ENCODE measurements at places on chromosomes 6 and 20.

DNA sequence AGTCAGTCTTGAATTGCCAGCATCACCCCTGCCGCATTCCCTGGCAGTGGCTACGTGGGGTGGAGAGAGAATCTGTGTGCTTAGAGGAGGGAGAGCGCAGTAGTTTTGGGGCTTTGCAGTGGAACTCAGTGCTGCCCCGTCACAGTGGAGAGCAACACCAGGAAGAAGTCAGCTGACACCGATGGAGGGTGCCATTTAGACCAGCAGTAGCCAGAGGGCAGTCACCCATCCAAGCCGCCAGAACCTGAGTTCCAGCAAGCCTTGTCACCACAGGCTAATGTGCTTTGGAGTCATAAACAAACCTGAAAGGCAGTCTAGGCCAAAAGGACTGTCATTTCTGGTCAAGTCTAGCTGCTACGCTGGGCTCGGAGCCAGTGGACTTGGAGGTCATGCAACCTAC, 22.0 kb upstream of the PERP start:
- no peak for DNase-seq

- DNase-seq: no peak
Measured at GRCh38 chr20:61436667-61437279, 184.7 kb downstream of the CDH4 start.

- no peak for DNase-seq
Measured at GRCh38 chr6:77092971-77093370, 370.3 kb downstream of the HTR1B start.

GRCh38 chr6:49549691-49550491, 577 bp upstream of the C6orf141 start:
- DNase-seq: no peak

GRCh38 chr6:145147981-145148749, 587.2 kb downstream of the EPM2A start:
- DNase-seq: no peak

DNA sequence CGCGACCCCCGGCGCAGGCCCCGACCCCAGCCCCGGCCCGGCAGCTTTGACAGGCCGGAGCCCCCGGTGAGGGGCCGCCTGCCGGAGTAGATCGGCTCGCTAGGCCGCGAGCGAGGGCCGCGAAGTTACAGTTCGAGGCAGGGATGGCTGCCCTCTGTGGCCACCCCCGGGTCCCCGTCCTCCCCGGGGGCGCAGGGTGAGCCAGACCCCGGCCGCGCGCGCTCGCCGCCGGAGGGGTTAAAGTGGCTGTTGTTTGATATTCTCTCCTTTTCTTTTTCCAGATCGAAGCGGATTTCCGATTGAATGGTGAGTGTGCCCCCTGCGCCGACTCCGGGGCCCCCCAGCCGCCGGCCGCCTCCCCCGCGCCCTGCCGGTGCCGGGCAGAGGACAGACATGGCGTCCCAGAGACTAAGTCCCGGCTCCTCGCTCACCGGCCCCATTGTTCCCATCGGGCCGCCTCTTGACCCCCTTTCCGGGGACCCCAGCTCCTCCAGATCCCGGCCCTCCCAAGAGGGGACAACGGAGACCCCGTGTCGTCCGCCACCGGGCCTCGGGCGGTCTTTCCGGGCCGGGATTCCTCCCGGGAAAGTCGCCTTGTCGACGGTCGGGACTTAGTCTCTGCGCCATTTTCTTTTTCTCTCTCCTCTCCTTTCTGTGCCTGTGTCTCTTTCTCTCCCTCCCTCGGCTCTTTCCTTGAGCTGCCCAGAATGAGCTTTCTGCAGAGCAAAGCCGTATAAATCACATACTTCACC, 704 bp downstream of the TOP1 start:
- peak; percentile 26 for DNase-seq

DNA sequence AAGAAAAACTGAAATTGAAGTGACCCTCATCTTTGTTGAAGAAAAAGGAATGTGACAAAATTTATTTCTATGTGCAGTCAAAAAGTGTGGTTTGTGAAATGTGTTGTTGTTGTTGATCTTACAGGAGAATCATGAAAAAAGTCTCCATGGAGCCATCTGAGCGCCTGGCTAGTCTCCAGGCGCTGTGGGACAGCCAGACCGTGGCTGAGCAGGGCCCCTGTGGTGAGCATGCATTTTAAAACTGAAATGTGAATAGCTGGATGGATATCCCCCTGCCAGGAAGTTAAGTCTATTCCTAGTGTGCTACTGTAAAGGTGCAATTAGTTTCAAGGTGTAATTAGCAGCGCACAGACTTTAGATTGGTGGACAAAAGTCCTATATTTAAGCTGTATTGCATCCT, 170.6 kb downstream of the CARMIL1 start:
- DNase-seq: no peak

- DNase-seq: no peak
Measured at GRCh38 chr20:58523072-58523970, 8.1 kb upstream of the APCDD1L start.

DNA sequence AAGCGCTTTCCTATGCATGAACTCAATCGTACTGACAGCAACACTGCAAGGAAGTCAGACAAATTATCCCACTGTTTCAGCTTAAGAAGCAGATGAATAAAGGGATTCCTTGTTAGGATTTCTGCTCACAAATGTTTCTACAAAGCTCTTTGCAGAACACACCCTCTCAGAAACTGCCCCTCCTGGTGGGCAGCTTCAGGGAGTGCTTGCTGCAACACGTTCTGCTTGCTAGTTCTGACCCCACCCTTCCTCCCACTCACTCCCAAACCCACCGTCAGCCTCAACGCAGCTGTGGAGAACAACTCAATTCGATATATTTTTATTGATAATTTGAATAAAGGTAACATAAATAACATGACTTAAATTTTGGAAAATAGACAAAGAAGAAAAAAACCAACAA, 250.8 kb upstream of the PRDM1 start:
- DNase-seq: no peak

GRCh38 chr6:7939184-7939863, 28.7 kb upstream of the TXNDC5 start:
- no peak for DNase-seq

GRCh38 chr6:72476051-72476450, 145.8 kb upstream of the KCNQ5 start:
- no peak for DNase-seq

DNA sequence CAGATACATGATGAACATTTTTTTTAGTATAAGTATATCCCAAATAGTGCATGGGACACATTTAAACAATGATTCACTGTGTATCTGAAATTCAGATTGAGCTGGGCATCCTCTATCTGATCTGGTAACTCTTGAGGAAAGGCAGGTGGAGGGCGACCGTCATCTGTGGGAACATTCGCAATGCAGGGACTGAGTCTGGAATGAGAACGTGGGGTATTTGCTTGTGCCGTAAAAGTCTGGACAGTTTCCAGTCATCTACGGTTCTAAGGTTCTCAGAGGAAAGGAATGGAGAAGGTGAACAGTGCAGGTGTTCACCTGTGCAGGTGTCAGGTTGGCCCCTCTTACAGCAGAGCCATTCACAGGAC, 22.6 kb downstream of the CTCFL start:
- no peak for DNase-seq

DNA sequence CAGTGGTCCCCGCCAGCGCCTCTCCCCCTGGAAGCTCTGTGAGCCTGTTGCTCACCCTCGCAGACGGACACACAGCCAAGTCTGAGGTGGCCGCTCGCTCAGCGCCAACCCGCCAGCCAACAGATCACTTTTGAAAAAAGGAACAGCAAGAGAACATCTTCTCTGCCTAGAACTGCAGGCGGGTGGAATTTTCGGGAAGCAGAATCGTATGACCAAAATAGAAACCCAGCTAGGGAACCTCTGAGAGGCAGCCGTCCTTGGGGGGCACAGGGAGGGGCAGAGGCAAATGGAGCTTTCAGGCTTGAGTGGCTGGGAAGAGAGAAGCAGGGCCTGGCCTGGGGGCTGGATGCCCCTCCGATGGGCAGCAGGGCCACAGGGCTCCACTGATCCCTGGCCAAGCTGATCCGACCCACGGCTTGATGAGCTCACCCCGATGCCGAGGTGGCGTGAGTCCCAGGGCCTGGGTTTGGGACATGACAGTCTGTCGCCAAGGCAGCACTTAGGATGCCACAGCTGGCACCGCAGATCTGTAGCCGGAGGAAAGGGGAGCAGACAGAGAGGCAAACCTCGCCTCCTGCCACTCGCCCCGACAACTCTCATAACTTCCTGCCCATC, 9.8 kb downstream of the NFATC2 start:
- DNase-seq: no peak

DNA sequence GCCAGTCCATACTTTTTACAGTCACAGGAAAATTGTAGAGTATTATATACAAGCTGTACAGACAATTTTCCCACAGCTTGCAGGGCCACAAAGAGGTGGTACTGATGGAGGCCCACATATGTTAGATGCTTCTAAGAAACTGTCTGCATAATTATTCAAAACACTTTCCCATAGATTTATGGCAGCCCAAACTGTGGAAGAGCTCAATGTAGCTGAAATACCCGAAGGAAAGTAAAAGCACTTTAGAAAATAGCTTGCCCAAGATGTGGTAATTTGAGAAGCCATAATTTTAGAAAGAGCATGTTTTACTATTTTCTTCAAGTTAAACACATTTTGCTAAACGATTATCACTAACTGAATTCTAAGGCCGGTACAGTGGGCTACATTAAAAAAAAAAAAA, 36.9 kb downstream of the GMDS start:
- no peak for DNase-seq

- DNase-seq: no peak
Measured at GRCh38 chr6:28105245-28105639, 19.2 kb upstream of the ZSCAN16 start.

DNA sequence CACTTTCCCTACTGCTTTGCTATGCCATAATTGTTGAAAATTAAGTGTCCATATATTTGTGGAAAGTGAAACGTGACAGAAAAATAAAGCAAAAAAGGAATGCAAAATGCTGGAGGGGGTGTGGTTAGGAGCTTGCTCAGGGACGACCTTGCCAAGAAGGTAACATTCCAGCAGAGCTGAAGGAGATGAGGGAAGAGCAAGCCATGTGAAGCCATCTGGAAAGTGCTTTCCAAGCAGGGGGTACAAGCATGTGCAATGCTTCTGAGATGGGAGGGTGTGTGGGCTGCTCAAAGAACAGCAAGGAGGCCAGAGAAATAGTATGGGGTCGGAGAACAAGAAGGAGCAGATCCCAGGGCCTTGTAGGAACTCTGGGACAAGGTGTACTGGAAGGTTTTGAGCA, 161.7 kb downstream of the ISM1 start:
- DNase-seq: no peak

GRCh38 chr6:93418033-93418407, 1.3 kb downstream of the EPHA7 start:
- DNase-seq: no peak

DNA sequence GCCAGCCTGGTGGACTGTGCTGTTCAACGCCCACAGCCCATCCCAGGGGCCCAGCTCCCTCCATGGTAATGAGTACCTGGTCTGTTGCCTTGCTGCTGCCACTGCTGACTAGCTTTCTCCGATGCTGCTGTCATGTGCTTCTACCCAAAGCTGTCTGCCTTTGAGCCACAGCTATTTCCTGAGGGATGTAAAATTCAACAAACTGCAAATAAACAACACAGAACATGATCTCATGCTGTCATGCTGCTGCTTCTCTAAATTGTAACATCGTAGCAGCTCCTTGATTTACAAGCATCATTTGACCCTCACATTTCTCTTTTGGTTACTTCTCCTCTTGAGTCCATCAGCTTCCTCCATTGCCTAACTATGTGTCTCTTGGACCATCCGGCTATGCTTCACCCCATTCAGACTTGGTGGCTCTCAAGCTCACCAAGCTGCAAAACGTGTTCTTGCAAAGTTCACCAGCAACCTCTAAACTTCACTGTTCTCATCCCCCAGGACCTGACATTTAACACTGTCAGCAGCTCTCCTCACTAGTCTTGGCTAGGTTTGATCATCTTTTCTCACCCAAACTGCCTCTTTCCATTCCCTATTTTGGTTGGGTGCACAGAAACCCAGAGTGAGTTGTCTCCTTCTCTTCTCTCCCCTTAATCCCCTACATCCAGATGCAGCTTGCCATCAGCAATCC, 54.6 kb downstream of the FYN start:
- no peak for DNase-seq

GRCh38 chr6:116933485-116933884, 56.4 kb downstream of the RFX6 start:
- no peak for DNase-seq

GRCh38 chr6:112008482-112008881, 45.4 kb upstream of the CCN6 start:
- no peak for DNase-seq
